ENCODE measurements at places on chromosomes 13 and 19.

GRCh38 chr13:34815526-34815925, 126.5 kb upstream of the NBEA start:
- DNase-seq, result no peak

- no peak for DNase-seq
Observed at GRCh38 chr13:74194846-74195245, 60.6 kb upstream of the KLF12 start.

DNA sequence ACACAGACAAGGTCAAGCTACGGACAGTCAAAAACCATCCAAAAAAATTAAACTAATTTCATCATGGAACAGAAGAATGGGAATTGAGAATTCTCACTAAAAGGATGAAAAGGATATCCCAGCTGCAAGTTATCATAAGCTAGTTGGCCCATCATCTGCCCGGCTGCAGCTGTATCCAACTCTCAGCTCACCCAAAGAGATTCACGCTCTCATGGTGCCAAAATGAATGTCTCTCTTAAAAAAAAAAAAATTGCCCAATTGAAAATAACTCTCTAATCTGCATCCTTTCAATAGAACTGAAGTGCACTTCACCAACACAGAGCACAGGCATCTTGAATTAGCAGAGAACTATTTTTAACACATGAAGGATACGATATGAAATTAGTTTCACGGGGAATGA, 20.0 kb downstream of the ENOX1 start:
- no peak for DNase-seq

- no peak for DNase-seq
Observed at GRCh38 chr13:43489233-43489632, 297.5 kb downstream of the ENOX1 start.

- DNase-seq, result no peak
Observed at GRCh38 chr13:97719736-97720135, 233.7 kb upstream of the IPO5 start.

DNA sequence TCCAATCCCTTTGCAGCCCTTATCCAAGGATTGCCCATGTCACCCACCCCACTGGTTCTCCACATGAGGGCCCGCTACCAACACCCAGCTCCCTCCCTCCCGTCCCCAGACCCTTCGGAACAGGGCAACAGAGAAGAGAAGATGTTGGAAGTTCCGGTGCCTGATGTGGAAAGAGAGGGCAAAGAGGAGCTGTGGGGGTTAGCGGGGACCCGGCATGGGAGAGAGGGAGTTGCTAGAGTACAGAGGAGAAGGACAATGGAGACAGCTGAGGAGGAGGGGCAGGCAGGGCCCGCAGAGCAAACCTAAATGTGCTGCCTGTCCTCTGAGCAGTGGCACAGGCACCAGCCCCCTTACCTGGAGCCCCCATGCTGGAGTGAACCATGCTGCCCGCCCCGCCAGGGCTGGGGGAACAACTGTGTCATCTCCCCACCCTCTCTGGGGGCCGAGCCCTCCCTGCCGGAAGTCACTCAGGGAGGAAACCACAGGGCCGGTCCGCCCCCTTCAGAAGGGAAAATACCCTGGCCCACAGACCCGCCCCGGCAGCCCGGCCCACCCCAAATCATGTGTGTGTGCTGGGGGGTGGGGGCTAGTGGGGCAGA, at the start of gene POU2F2:
TSS of gene POU2F2 (minus strand) at position 417 of the 599 bp plus-strand sequence. CDS start at position 382, 35 bp downstream.
- no peak for DNase-seq

GRCh38 chr13:98233127-98233526, 56.1 kb upstream of the RNF113B start:
- no peak for DNase-seq

- DNase-seq, result peak; percentile 72
Observed at GRCh38 chr13:98576200-98576945, 534 bp downstream of the STK24 start.

DNA sequence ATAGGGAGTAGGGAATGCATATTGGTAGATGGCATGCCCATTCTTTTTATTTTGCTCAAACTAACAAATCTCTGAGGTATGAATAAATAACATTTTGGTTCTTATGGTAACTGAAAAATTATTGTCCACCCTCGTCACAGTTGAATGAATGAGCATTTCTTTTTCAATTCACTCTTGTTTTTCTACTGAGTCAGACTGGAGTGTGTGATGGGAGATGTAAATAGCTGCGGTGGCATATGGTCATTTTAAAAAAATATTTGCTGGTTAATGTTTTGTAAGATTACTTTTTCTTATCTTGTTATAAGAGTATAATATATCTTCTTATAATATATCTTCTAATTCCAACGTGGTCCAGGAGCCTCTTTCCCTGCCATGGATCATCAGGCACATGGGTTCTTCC, 586.5 kb downstream of the SLITRK5 start:
- DNase-seq, result no peak

DNA sequence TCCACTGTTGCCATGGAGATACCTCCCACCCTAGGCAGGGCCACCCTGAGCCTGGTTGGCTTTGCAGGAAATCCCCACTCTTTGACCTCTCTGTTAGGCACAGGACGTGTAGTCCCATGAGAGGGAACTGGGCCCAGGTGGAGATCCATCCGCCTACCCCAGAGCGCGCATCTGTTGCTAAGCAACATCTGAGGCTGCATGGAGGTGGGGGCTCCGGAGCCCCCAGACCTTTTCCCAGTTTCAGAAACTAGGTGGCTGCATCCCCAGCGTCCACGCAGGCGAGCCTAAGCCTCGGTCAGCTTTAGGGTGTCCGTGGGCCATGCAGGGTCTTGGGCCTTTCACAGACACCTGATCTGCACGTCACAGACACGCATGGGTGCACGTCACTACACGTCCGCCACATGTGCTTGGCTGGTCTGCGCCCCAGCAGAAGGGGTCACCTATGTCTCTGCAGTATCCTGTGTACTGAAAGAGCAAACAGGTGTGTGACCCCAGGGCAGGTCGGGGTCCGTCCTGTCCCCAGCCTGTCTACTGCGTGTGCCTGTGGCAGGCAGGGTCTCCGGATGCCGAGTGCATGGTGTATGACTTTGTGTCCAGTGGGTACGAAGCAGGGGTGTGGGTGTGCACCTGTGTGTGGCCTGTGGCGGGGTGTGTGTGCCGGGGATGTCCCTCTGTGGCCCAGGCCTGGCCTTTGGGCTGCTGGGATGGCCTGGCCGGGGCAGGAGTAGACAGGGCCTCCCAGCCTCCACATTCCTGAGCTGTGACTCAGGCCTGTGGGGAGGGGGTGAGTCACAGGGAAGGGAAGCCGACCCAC, 4.1 kb upstream of the CIRBP start:
- DNase-seq, result no peak

GRCh38 chr19:48749571-48750198, 2.8 kb downstream of the FUT1 start:
- DNase-seq, result no peak

- DNase-seq, result no peak
Observed at GRCh38 chr19:42249149-42249750, 5.7 kb downstream of the ERF start.

- no peak for DNase-seq
Observed at GRCh38 chr13:49437705-49438104, 6.2 kb downstream of the CAB39L start.

DNA sequence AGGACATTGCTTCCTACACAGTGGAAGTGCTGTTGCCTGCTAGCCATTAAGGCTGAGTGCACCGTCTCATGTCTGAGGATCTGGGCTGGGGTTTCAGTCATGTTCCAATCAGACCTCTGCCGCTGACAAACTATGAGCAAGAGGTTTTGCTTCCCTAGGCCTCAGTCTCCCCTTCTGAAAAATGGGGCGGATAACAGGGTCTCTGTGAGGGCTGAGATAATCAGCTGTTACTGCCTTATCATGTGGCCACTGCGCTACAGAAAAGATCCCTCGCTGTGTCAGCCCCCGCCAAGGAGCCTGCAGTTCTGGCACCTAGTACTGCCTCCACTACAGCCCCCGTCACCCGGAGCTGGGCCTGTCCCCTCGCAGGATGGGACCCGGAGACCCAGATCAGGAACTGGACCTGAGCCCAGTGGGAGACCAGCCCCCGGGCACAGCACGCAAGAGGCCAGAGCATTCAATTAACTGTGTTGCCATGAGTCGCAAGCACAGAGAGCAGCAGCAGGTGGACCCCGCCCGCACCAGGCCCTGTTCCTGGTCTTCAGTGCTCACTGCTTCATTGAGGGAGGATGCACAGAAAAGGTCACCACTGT, 3.0 kb upstream of the PNKP start:
- no peak for DNase-seq

DNA sequence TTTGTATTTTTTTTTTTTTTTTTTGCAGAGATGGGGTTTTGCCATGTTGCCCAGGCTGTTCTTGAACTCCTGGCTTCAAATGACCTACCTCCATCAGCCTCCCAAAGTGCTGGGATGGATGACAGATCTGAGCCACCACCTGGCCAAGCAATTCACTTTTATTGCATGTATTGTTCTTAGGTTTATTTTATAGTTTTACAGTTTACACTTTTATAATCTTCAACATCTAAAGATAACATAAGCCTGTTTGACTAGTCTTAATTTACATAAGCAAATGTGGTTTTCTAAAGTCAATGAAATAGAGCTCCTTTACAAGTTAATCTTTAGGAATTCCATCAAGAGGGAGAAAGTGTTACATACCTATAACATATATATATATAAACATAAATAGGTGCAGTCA, 9.5 kb upstream of the MPV17L2 start:
- no peak for DNase-seq

- no peak for DNase-seq
Observed at GRCh38 chr19:305240-306150, 14.3 kb upstream of the PLPP2 start.

DNA sequence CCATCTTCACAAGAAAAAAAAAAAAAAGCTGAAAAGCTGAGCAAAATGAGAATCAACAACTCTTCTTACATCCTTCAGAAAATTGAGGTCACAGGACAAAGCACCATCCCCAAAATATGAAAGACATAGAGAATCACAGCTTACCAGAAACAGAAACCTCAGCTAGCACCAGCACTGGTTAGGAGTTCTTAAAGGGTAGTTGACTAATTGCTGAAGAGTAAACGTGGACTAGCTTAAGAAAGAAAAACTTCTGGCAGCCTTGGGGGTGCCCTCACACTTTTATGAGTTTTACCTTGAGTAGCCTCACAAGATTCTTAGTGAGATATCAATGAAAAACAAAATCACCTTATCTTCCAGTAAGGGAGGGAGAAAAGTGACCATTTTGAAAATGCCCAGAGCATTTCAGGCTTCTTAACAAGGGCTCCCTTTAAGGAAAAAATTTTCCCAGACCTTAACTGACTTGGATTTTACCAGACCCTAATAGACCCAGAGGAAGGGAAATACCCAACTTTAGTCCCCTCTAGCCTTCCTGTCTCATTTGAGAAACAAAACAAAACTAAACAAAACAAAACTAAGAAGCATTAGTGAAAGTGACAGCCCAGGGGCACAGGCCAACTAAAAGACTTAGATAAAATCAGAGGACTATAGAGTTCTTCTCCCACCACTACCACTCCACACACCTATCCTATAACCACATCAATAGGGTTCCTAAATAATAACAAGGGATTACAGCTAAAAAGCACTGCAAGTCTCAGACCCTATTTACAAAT, 888.6 kb downstream of the DIAPH3 start:
- DNase-seq, result no peak

DNA sequence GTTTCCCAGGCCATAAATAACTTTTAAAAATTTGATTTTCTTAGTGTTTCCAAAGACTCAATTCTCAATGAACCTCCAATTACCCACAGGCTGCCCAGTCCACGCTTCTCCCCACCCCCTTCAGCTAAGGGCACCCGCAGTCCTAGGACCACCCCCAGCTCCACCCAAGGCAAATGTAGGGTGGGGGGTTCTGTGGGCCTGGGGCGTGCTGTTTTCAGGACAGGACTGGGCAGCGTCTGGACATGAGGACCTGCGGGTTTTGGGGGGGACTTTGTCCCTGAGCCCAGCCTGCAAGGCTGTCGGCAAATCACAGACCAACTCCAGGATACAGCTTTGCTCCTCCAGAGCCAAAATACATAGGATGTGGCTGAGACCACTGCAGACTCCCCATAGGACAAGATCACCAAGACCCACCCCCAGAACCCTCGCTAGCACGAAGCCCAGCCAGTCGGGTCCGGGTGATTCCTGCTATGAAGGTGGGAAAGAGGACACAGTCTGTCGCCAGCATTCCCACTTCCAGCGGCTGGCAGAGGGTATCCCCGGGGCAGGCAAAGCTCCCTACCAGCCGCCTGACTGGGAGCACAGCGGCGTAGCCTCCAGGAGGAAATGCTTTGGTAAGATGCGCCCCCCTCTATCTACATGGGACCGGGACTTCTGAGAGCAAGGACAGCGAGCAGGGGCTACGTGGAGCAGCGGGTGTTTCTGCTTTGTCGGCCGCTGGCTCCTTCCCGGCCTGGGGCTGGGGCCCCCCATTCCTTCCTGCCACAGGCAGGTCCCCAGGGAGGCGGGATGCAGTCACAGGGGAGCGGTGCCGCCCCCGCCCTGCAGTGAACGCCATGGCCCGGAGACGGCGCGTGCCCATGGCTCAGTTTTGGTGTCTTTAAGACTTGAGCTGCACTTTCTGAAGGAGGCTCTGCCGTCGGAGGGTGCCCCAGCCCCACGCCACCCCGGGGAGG, 1.6 kb upstream of the TIMM13 start:
- DNase-seq, result no peak

DNA sequence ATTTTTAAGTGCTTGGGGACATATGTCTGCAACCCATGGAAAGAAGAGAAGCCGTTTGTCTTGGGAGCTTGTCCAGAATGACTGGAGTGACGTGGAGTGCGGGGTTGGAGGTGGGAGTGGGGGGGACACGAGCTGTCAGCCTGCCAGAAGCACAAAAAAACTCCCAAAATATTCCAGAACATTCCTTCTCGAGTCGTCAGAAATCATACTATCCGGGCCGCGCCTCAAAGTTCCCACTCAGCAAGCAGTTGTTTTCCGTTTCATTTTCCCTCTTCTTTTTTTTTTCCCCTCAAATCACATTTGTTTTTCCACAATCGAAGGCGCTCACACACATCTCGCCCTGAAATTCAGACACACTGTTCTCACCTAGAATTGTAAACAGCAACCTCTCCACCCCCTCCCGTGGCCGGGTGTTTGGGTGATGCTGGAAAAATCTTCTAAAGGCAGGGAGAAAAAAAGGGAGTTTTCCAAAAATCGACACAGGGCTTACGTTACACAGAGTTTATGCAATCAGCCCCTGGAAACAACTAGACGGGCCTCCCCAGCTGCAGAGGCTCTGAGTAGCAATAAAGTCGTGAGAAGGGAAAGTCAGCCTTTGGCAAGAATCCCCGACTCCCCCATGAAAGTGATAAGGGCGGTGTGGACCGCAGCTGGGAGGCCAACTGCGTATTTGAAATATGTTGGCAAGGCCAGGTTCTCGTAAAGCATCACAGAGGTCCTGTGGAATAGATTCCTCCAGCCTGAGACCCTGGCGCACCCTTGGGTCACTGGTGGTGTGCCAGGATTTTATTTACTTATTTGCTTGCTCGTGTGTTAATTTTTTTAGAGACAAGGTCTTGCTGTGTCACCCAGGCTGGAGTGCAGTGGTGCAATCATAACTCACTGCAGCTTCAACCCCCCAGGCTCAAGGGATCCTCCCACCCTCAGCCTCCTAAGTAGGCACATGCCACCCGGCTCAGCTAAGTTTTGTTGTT, 31.2 kb upstream of the KLF2 start:
- DNase-seq, result no peak

DNA sequence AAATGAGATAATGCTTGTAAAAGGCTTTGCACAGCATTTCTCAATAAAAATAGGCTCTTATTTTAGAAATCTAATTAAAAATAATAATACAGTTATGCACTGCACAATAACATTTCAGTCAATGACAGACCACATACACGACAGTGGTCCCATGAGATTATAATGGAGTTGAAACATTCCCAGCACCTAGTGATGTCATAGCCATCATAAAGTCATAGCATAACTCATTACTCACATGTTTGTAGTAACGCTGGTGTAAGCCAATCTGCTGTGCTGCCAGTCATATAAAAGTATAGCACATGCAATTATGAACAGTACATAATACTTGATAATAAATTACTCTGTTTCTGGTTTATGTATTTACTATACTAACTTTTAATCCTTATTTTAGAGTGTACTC, 12.7 kb upstream of the SERPINE3 start:
- DNase-seq, result no peak
